Esophagus mucosa (tissue), 1 donor: ENCODE measurements at places on chromosomes 3 and 15.

DNA sequence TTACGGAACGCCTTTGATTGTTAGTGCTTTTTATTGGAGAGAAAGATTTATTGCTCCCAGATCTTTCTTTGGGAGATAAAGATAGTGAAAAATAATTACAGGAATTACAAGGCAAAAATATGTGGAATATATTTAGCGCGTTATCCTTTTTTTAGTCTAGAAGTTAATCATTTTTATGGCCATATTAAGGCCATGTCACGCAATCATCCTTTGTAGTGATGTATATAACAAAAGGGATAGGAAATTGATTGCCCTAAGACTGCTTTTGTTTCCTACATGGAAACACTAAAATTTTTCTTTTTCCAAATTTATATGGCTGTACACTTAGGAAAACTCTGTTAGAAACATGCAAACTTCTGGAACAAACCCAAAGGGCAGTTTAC lies 1.5 kb downstream of the TRPC1 start:
- no peak for ATAC-seq

GRCh38 chr3:12467746-12468145 lies 16.5 kb upstream of the TSEN2 start:
- no peak for ATAC-seq

DNA sequence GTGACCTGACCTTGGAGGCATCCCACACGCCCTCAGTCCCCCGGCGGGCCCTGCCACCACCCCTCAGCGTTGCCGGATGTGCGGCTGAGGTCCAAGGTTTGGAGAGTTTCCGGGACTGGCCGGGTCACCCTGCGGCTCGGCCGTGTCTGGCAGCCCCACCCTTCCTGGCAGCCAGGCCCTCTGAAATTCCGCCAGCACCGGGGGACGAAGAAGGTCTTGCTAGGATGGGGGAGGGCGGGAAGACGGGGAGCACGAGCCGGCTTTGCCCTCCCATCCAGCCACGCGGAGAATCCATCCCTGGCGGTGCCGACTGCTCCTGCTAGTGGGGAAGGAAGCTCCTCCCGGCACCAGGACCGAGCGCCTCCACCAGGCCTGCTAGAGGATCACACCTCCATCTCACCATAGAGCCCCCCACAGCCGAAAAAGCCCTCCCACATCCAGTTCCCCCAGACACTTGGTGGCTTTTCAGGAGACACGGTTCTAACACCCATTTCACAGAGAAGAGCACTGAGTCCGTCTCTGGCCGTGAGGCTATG lies 81.5 kb downstream of the CPN2 start:
- ATAC-seq, result peak; percentile 35

DNA sequence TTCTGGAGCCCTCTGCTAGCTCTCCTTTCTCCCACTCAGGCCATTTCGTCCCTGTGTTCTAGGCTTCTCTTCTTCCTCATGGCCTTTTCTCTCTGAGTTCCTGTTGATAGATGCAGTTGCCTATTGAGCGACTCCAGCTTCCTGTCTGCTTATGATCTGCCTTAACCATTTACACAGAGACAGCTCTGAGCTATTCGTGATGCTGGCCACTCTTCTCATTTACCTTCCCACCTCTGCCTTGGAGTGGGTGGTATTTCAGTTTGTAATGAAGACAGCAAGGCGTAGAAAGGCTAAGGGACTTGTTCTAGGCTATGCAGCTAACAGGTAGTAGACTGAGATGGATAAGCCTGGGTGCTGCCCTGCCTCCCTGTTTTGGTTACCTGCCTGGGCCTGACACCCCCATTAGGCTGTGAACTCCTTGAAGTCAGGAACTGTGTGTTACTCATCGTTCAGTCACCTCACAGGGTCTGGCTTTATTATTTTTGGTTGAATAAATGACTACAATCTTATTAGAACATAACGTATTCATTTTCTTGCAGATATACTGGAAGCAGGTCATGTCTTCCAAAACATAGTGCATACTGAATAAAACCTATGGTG lies 12.6 kb upstream of the ZBTB47 start:
- no peak for ATAC-seq

GRCh38 chr15:63519041-63519440 lies 14.6 kb downstream of the USP3 start:
- ATAC-seq, result no peak

- no peak for ATAC-seq
Measured at GRCh38 chr3:155661760-155662159, 83.1 kb downstream of the PLCH1 start.

DNA sequence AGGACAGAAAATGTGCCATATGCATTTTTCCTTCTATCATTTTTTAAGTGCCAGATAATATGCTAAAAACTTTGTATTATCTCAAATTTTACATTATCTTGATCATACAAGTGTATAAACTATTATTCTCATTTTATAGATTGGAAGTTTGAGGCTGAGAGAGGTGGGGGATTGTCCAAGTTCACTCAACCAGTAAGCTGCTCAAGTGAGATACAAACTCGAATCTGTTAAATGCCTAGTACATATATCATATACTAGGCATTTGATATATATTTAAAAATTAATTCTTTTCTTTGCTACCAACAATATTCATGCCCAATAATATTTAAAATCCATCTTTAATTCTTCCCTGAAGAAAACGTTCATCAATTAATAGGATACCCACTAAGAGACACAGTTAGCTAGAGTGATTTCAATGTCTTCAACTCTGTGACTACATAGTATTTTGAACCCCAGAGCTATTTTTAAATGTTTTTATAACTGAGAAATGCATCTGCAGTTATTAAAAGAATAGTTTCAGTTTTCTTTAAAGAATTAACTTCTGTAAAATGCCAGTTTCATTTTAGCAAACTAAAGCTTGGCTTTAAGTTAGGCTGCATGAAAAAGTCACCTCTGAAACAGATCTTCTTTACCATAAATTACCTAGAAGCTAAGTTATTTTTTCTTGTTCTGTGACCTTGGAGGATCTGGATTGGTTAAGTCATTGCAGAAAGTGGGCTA lies 40.4 kb downstream of the IQCB1 start:
- no peak for ATAC-seq

- ATAC-seq, result no peak
Measured at GRCh38 chr3:9669720-9670432, 20.6 kb downstream of the MTMR14 start.

DNA sequence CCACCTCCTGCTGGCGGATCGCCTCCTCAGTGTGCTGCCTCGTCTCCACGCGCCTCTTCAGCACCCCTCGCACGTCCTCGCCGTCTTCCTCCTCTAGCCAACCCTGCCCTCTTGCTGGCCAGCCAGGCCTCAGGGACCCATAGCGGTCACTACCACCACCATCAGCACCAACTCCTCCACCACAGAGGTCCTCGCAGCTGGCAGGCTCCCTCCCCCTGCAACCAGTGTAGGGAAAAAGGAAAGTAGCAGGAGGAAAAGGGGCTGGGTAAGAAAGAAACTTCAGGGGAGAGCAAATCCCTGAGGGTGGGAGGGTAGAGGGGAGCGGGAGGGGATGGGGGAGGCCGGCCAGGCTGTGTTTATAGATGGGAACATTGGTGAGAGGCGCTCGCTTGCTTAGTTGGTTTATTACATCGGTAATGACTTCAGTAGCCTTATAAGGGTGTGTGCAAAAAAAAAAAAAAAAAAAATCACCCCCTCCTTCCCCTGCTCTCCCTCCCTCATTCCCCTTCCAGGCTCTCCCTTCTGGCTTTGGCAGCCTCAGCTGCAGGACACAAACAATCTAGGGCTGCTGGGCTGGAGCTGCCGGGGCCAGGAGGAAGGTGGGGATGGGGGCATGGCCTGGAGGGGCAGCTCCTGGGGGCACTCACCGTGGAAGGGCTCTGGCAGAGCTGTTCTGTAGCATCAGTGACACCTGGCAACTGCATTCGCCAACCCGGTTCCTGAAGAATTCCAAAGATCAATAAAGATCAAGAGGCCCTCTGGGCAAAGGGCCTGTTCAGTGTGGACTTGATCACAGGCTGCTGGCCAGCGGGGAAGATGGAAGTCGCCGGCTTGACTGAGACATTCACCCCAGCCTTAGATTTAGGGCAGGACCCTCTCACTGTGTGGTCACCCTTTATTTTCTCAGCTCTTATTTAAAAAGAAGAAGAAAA lies 116.2 kb upstream of the HACD2 start:
- ATAC-seq, result no peak

- peak; percentile 8 for ATAC-seq
Measured at GRCh38 chr15:65344214-65344913, 33.4 kb downstream of the IGDCC3 start.

DNA sequence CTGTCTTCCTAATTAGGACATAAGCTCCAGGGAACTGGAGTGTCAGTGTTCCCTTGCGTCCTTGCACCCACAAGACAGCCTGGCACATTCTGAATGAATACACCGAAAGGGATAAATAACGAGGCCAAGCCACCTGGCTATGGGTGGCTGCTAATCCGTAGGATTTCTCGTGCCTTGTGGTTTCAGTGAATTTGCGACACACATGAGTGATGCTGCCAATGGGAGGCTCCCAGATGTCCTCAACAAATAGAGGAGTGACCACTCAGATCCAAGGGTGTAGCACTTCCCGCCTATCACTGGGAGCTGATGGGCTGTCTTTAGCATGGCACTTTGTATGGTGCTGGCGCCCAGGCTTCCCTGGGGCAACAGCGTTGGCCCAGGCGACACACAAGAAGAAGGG lies 43.4 kb downstream of the APBA2 start:
- no peak for ATAC-seq

DNA sequence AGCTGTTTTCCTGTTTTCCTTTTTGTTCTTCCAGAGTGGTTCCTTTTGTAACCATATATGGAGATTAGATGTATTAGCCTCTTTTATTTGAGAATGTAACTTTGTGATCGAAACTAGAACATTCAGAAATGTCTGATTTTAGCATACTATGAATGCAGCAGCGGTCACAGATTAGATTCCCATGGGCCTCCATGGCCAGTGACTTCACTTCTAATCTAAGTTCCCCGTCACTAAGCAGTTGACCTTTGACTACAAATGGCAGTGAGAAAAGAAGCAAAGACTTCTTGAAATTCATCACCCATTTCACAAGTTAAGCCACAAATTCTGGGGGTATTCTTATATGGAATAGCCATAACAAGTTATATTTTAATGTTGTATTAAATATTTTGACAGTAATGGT lies 114.6 kb upstream of the FLNB start:
- ATAC-seq, result no peak

DNA sequence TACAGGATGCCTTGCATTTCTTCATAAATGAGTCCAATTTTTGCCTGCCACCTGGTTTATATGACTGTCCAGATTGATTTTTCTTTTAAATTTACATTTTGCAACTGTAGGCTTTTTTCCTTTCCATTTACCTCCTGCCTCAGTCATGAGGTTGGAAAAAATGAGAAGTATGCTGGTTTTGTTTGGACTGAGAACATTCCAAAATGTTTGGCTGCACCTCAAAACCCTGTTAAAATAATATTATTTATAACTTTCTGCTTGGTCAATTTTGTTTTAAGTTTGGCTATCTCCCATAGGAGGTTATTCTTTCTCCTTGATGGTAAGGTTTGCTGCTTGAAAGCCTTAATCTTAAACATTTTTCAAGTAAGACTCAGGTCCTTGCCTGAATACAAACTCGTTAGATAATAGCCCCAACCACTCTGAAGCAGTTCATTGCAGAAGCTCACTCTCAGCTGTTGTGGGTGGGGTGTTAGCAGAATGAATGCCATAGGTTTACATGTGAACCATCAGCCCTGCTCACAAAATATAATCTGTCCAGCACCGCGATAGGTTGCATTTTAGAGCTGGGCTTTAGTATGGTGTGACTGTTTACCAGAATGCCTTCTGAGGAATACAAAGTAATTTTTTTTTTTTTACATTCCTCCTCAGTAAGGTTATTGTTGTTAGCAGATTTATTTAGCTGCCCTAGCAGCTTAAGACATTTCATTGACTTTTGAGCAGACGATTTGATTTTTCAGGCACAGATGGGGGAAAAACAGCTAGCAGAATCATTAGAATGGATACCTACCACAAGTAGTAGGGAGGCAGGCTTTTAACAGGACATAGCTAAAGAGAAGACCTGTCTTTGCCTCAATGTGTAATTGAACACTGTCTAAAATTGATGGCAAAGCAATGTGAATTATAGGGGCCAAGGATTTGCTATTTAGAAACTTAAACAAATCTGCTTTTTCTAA lies 630.8 kb upstream of the KCNMB2 start:
- ATAC-seq, result no peak

DNA sequence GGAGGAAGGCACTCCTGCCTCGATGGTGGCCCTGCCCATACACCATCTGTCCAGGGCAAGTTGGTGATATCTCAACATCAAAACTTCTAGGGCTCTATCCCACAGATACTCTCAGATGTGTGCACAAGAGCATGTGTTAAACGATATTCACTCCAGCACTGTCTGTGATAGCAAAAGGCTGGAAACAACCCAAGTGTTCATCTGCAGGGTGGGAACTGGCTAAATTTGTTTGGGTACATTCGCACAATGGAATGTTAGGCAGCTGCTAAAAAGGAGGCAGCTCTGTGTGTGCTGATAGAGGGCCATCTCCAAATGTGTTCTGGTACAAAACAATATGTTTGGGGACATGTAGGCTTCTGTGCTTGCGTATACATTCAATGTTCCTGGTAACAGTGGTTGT lies 19.8 kb downstream of the IGDCC4 start:
- no peak for ATAC-seq

- ATAC-seq, result no peak
Measured at GRCh38 chr3:124818398-124819091, 68.6 kb downstream of the ITGB5 start.

DNA sequence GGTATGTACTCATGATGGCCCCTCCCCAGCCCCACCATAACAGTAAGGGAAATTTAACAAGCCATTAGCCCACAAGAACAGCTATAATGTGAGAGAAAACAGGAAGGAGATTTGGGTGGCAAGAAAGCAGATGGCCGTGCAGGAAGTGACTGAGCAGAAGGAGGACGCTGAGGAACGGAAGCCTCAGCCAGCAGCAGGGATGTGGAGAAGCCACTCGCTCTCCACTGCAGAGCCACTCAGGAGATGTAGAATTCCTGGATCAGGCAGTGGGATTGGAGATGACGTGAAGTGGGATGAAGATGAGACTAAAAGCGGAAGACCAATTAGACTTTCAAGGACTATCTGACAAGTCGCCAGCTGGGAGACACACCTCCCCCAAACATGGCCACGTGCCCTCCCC lies 31.2 kb downstream of the PRR23E start:
- ATAC-seq, result no peak
